LNCaP clone FGC (cell line): ENCODE measurements at places on chromosomes 4 and X.

DNA sequence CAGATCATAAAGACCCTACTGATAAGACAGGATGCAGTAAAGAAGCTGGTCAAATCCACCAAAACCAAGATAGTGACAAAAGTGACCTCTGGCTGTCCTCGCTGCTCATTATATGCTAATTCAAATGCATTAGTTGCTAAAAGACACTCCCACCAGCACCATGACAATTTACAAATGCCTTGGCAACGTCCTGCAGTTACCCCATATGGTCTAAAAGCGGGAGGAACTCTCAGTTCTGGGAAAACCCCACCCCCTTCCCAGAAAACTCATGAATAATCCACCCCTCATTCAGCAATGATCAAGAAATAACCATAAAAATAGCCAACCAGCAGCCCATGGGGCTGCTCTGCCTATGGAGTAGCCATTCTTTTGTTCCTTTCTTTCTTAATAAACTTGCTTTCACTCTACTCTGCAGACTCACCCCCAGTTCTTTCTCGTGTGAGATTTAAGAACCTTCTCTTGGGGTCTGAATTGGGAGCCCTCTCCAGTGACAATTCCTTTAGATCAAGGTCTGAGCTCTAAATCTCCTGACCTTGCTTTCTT, 217.1 kb upstream of the STS start:
- DNase-seq = no peak

- DNase-seq = no peak
Observed at GRCh38 chr4:8325291-8325973, 55.9 kb downstream of the HTRA3 start.

- peak; percentile 27 for DNase-seq
Observed at GRCh38 chr4:10164877-10165283, 48.3 kb upstream of the WDR1 start.

- DNase-seq = no peak
Observed at GRCh38 chr4:71709961-71710360, 73.9 kb downstream of the GC start.

DNA sequence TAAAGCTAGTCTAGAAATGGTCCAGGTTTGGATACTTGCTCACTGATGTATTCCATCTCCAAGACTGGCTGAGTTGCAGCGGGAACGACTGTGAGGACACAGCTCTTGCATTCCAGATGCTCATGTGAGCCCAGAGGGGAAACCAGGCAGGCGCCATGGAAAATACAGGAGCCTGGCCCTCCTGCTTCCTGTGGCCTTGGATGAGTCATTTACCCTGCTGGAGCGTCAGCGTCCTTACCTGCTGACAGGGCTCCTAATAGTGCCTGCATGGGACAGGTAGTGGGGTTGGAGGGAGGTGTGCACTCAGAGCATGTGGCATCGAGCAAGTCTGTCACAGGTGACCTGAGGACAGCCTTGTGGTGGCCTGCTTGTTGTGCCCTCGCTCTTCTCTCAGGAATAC, 69.4 kb downstream of the NSG1 start:
- DNase-seq = no peak

GRCh38 chrX:11949291-11949690, 189.0 kb upstream of the FRMPD4 start:
- no peak for DNase-seq

GRCh38 chrX:47752685-47753084, 84.0 kb upstream of the ZNF81 start:
- DNase-seq = no peak

DNA sequence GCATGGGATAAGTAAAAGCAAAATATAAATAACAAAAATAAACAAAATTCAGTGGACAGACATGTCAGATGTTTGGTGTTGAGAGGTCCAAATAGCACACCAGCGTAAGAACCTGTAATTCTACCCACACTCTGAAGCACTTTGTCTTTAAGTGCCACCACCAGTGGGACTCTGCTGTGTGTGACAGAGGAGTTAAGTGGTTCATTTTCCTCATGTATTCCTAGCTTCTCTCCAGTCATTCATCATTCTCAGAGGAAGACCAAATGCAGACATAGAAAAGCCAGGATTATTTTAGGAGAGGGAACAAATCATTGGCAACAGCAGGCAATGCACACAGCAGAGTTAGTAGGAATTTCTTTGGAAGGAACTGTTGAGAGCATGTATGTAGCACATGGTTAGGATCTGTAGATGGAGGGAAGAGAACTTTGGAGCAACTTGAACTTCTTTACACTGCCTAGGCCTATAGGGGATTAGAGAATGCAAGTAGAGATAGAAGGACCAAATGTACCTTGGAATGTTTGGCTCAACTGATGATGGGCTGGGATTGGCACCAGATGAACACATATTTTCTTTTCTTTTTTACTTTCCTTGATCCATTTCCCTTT, 43.0 kb upstream of the ARHGAP24 start:
- DNase-seq = no peak

- no peak for DNase-seq
Observed at GRCh38 chr4:141352331-141352730, 131.6 kb downstream of the ZNF330 start.

DNA sequence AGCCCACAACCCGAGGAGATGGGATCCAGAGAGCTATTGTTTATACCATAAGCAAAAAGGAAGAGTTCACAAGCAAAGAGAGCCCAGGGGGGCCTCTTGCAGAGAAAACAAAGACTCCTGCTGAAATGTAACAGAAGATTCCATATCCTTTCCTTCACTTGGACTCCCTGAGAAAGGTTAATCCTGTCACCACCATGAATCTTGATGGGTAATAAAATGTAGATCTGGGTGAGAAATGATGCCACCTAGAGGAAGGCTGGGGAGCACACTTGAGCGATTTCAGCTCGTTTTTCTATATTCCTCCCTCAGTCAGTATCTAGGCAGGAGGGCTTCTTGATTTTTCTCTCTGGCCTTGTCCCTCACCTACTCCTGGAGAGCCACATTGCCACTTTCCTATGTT, 10.2 kb upstream of the KCNE5 start:
- no peak for DNase-seq

GRCh38 chrX:63993936-63994335, 208.9 kb upstream of the ARHGEF9 start:
- DNase-seq = no peak

- no peak for DNase-seq
Observed at GRCh38 chrX:121836000-121836399, 788.6 kb downstream of the GLUD2 start.

DNA sequence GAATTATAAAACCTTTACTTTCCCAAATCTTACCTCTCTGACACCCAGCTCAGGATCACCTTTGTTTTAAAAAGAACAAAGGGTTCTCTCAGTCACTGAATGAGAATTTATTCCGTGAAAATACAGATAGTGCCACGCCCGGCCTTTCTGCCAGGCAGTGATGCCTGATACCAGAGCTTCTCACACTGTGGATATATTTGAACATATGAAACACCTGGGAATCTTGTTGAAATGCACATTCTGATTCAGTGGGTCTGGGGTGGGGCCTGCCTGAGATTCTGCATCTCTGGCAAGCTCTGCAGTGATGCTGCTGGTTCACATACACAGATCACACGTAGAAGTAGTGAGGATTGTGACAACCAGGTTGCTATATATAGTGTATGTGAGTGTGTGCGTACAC, 46.0 kb downstream of the ELOVL6 start:
- no peak for DNase-seq

DNA sequence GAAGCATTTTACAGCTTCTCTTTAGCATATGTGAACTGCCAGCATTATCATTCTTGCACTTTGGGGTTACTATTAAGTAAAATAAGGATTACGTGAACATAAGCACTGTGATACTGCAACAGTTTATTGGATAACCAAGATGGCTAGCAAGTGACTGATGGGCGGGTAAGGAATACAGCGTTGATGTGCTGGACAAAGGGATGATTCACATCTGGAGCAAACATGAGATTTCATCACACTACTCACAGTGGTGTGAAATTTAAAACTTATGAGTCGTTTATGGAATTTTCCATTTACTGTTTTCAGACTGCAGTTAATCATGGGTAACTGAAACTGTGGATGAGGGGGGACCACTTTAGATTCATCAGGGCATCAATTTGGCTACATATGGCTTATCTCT, 16.0 kb downstream of the NBDY start:
- DNase-seq = no peak

DNA sequence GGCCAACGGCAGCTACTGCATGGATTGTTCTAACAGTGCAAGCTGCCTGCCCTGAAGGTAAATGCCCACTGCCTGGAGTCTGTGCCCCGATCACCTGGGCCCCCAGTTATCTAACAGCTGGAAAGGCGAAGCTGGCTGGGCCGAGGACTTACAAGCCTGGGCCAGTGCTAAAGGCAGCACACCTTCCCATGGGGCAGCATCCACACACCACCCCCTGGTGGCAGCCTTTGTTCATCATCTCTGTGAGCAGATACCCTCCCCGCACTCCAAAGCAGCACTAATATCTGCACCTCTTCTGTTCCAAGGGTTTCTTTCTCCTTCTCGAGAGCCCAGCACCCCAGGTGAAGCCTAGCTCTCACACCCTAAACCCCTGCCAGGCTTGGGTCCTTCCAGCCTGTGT, 7.6 kb downstream of the SLC2A9 start:
- peak; percentile 23 for DNase-seq

DNA sequence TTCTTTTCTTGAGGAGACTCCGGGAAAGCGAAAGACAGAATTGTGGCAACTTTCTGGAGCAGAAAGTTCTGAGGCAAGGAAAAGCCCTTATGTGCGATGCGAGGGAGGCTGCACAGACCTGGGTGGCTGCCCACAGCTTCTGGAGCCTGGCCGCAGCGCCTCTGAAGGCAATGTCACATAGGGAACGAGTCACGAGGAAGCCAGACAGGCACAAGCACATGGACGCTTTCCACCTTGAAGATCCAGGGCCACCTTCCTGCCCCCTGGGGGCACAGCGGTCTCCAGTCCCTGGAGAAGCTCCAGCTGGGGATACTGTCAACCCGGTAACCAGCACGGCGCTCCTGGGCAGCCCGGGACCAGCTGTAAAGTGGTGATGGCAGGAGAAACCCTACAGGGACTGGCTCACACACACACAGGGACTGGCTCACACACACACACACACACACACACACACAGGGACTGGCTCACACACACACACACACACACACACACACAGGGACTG, 69.8 kb downstream of the MTNR1A start:
- DNase-seq = no peak

- DNase-seq = no peak
Observed at GRCh38 chr4:125388613-125389012, 73.9 kb downstream of the FAT4 start.

GRCh38 chr4:105116616-105117319, 29.9 kb upstream of the TET2 start:
- no peak for DNase-seq

DNA sequence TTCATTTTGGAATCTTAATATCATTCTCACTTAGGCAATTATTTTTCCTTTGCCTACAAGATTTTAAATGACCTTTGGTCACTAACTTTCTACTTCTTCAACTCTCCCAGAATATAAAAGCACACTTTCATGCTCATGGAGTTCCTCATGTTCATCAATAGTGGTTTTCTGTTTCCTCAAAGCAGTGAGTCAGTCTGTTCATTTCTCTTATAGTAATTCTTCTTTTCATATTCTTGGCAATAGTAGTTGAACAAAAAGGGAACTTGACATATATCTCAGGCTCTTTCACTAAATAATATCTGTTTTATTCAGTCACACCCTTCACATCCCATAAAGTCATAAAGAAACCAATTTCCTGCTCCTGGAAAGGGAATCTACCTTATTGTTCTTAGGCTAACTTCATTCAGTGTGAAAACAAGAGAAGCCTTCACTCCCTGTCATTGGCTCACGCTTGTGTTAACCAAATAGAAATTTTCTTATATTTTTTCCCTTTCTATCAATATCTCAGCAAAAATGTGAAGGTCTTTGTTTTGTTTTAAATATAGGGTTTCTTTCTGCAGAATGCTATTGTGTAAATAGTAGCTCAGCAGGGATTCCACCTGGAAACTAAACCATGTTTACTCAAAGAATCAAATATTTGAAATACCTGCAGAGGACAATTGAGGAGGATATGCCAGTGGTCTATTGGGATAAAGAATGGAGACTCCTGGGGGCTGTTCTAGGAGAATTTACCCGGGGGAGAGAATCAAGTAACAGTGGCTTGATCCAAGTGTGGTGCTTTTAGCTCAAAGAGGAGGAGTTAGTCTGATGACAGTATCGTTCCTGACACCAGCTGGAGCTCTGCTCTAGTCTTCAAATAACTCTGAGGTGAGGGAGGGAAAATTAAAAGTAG, 13.4 kb upstream of the TNIP3 start:
- DNase-seq = no peak

GRCh38 chrX:100353326-100353725, 56.7 kb downstream of the PCDH19 start:
- DNase-seq = no peak

- DNase-seq = no peak
Observed at GRCh38 chrX:148134578-148134977, 153.4 kb downstream of the FMR1NB start.

GRCh38 chr4:168694667-168695066, 197.8 kb downstream of the PALLD start:
- DNase-seq = peak; percentile 72

DNA sequence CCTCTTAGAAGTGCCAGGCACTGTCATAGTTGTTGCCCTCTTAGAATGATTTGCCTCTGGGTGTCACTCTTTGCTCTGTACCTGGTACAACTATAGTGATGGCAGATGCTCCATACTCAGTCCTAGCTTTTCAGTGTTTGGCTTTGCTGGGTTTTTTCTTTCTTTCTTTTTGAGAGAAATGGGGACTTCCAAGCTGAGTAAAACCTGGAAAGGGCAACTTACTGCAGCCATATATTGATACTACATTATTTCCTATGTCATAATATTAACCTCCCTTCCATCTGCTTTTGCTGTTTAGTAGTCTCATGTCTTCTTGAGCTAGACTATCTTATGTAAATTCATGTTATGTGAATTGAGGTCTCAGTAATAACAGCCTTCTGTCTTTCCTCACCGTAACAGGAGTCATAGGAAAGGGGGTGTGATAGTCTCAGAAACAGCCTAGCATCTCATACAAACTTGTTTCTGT, 49.0 kb downstream of the NIPAL1 start:
- DNase-seq = no peak

DNA sequence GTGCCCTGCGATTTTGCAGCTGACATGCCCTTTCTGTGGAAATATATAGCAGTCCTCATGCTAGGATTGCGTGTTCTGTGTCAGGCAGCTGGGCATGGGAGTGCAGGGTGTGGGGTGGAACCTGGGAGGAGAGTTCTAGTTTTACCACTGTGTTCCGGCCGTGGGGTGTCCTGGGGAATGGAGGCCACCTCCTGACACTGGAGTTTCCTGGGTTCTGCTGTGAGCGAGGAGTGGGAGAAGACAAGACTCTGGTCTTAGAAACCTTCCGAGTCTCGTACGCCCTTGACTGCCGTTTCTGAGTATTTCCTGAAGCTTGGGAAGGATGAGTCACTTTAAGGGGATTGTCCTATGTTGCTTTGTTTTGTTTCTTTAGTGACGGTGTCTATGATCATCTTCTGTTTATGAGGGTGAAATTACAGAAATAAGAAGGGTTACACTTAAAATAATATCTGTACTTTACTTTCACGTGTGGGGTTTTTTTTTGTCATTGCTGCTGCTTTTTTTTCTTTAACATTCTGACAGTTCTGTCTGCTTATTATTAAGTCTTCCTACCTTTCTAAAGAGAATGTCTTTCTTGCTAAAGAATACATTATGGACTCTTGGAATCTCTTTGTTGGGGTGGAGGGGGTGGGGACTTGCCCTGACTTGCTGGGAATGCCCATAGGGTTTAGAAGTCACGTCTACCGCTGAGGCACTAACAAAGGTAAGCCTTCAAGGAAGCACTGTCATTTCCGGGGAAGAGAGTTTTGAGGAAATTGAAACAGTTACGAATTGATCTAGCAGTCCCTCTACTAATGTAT, 19.1 kb downstream of the CD99 start:
- no peak for DNase-seq
